Mammary epithelial cell (primary cell): ENCODE measurements at places on chromosomes 6 and 20.

DNA sequence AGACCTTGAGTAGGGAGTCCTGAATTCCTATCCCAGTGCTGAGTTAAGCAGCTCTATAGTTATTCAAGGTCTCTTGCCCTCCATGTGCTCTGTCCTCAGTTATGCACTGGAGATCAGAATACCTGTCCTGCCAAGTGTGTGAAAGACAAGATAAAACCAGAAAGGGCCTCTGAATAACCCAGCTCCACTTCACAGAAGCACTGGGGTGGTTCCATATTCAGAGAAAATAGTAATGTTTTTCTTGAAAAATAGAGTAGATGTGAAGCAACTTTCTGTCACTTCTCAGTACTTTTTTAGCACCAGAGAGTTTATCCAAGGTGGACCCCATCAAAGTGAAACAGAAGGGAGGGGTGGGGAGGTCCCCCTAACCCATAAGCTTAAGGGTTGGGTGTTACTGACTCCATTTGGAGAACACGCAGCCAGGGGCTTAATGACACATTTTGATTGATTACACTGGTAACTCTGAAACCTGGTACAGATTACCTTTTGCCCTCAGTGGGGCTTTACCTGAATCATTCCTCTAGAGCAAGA, 509.8 kb upstream of the JARID2 start:
- DNase-seq = no peak

DNA sequence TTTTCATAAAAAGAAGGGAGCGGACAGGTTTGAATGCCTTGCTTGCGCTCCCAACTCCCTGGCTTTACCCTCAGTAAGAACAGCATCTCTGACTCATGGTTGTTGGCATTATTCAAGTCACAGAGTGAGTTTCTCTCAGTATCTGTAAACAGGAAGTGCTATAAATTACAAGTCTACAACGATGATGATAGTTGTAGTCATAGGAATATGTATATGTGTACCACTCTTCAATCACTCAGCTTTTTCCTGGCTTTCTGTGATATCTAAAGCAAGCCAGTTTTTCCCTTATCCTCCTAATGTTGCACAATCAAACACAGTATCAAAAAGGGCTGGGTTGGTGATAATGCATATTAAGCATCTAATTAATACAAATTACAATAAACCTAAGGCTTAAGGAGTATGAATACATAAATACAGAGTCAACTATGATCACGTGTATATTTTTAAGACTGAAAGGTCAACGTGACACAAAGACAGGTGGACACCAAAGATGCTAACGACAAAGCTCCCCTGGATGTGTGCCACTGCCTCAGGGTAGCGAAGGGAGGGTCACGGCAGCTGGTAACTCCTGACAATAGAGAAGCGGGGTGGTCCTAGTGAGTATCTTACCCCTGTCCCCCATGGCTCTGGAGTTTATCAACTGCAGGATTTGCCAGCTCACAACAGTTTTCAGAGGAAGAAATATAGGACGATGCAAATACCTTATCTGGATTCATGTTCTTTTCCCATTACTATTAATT, 202.8 kb downstream of the BTBD9 start:
- peak; percentile 62 for DNase-seq

DNA sequence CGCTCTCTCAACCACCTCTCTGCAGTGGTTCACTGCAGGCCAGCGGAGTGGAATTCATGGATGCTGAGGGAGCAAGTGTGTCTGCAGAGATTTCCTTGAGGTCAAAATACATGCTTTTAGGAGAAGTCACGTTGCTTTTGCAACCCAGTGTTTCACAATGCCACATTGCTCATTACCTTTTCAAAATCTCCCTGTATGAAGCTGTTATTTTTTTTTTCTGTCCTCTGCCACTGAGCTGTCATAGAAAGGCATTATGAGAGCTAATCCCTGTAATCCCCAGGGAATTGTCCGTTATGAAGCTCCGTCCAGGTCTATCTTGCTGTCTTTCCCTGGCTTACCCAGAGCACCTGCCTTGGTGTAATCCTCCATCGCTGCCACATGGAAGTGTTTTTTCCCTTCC, 60.5 kb upstream of the SLC22A23 start:
- peak; percentile 93 for DNase-seq

DNA sequence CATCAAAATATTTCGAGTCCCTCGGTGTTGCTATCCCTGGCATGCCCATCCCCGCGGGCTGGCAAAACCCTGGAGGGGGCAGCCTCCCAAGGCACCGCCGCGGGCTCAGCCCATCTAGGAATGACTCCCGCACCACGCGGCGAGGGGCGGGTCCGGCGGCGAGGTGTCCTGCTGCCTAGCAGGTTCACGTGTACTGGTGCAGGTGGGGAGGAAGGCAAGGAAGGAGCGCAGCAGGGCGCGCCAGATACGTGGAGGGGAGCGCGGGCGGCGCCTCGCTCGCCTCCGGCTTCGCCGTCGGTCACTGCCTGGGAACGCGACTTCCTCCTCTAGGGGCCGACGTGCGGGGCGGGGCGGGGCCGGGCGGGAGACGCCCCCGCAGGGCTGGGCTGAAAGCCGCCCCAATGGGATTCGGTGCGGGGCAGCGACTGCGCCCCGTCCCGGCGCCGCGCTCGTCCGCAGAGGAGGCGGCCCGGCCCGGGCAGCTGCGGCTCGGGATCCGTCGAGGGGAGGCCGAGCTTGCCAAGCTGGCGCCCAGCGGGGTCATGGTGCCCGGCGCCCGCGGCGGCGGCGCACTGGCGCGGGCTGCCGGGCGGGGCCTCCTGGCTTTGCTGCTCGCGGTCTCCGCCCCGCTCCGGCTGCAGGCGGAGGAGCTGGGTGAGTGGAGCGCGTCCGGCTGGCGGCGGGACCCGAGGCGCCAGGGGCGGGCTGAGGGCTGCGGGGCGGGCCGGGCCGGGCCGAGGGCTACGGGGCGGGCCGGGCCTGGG, at the start of gene DCBLD1:
Gene DCBLD1 (plus strand): TSS at position 435 of the 764 bp plus-strand sequence. CDS start 108 bp downstream, at position 543.
- DNase-seq = peak; percentile 86

DNA sequence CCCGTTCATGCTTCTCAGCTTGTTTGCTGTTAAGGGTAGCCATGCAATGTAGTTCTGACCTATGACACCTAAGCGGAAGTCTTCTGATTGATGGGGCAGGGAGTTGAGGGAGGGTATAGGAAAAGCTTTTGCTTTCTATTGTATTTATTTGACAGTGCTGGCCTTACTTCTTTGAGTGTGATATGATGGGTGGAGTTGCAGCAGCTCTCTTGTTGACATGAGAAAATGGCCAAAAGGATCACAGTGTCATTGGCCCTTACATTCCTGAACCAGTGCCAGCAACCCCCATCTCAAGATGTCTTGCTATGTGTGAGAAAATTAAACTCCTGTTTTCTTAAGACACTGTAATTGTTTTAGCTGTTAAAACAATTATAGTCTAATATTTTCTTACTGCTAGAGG, 117.5 kb downstream of the SAMD5 start:
- DNase-seq = no peak

DNA sequence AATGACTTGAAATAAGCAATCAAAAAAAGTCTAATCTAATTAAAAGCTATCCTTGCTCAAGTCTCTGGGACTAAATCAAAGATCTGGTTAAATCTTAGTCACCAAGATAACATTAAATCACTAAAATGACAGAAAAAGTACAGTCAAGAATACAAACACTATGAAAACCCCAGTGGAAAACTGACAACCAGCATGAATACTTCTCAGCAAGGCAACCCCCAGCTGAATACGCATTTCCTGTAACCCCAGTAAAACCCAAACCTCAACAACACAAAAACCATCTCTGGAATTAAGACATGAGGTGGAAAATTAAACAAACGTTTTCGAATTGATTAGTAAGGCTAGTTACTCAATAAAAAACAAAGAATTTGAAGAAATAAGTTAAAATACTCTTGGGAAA, 23.7 kb upstream of the ZC3H12D start:
- no peak for DNase-seq

- DNase-seq = no peak
These were observed 76.2 kb upstream of the BCLAF1 start for GRCh38 chr6:136365776-136366354.

DNA sequence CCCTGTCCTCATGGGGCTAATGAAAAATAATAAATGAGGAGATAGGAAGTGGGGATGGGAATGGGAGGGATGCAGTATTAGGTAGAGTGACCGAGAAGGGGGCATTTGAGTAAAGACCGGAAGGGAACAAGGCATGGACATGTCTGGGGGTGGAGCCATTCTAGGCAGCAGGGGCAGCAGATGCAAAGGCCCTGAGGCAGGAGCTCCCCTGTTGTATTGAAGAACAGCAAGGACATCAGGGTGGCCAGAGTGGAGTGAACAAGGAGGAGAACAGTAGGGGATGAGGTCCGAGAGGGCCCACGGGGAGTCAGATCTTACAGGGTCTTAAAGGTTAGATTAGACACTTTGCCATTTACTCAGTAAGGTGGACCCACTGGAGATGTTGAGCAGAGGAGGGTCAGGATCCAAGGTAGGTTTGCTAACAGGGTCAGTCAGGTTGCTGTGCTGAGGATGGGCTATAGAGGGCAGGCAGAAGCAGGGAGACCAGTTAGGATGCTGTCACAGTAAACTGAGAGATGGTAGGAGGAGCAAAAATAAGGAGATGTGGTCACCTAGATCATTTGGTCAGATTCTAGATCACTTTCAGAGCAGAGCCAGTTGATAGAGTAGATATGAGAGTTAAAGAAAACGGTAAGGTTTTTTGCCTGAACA, 18.7 kb downstream of the TAF8 start:
- no peak for DNase-seq

DNA sequence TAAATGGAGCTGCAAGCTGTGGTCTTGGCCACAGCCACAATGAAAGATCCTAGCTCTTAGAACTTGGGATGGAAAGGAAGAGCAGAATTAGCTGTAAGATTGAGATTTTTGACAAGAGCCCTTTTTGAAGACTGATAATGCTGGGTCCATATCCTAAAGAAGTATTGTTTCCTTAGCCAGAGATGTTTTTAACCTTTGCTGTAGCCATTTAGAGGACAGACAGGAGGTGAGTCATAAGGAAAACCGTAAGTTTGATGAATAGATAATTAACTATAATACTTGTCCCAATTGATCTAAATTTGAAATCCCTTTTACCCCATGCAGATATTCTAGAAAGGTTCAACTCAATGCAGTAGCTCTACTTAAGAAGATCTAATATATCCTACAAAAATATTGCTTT, 213.7 kb downstream of the HTR1B start:
- DNase-seq = no peak

DNA sequence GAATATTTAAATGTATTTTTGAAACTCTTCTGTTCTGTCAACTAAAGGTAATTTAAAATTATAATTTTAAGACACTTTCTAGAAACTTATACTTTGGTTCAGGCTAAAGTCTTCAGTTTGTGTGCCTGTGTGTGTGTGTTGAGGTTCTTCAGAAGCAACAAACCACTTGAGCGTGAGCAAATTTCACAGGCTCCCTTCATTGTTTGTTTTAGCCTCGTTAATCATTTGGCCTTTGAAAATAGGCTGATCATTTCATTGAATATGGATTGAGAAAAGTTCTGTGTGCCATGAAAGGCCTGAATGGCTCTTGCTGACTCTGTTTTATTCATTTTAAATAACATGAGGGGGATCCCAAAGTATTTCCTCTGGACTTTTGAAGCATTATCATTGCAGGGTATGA, 420.1 kb downstream of the CDKAL1 start:
- no peak for DNase-seq

- DNase-seq = peak; percentile 8
These were observed 105.3 kb upstream of the BMP5 start for GRCh38 chr6:55980627-55981211.

DNA sequence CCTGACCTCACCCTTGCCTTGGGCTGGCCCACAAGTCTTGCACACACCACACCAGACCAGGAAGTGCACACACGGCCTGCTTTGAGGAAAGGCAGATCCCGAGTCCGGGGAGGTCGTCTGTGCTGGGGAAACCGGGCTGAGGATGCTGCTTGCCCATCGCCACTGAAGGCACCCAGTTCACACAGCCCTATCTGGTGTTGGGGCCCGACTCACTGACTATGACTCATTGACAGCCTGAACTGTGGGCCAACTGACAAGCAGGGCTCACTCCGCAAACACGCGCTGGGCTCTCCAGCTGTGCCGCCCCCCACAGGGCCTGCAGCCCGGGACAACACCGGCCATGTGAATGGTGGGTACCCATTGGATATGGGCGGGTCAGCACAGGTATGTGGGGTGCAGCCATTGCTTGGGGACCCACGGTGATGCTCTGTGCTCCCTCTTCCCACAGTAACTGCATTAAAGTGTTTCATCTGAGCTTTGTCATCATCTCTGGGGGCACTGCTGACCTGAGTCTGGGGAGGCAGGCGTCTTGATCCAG, 1.6 kb downstream of the SAMD10 start:
- DNase-seq = no peak

GRCh38 chr6:54681987-54682386, 164.6 kb upstream of the FAM83B start:
- peak; percentile 59 for DNase-seq

- DNase-seq = no peak
These were observed 25.1 kb downstream of the GPR63 start for GRCh38 chr6:96812077-96812703.

DNA sequence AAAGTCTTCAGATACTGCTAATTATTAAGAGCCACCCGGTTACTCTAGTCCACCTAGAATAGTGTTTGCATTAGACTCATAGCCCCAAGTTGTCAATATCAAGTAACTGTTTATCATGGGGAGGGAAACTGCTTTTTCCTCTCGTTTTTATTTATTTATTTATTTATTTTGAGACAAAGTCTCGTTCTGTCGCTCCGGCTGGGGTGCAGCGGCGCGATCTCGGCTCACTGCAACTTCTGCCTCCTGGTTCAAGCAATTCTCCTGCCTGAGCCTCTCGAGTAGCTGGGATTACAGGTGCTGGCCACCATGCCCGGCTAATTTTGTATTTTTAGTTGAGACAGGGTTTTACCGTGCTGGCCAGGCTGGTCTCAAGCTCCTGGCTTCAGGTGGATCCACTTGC, 16.1 kb upstream of the CCDC170 start:
- DNase-seq = no peak

DNA sequence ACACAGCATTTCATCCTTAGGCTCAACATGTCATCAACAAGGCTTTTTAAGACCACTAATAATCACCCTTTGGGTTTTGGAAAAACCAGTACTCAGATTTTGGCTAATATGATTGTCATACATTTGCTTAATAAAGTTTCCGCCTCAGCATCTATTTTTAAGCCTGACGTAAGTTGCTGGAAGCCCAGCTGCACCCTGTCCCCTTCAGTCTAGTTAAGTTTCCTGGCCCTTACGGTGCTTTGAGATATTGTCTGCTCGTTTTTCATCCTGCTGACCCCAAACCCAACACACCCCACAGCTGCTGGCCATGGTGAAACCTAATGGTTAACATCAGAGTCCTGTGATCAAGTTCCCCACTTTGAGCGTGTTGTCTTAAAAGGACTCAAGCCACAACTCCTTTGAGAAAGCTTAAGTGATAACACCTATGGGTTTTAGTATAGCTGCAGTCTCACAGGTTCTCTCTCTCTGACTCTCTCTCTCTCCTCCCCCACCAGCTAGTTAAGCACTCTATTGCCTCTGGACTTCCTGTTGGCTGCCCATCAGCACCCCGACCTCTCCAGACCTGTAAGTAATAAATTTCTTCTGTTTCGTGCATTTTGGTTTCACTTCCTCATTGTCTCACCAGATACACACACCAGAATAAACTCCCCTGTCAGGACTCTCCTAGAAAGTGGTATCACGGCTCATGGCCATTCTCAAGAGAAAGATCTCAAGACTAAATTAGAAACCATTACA, 802.0 kb downstream of the C6orf118 start:
- no peak for DNase-seq

GRCh38 chr20:45972500-45973183, 639 bp upstream of the ZNF335 start:
- DNase-seq = no peak

GRCh38 chr6:130466748-130467061, 100.9 kb downstream of the TMEM200A start:
- no peak for DNase-seq

- DNase-seq = no peak
These were observed 46.6 kb upstream of the EDN3 start for GRCh38 chr20:59253779-59254319.
